ENCODE measurements at places on chromosomes 3 and 15.

GRCh38 chr3:128218548-128219257 lies 65.4 kb downstream of the EEFSEC start:
- DNase-seq = no peak

GRCh38 chr3:27483117-27484014 lies 818 bp downstream of the SLC4A7 start:
- DNase-seq = peak; percentile 49

GRCh38 chr3:25572919-25573385 lies 91.8 kb downstream of the TOP2B start:
- DNase-seq = no peak

DNA sequence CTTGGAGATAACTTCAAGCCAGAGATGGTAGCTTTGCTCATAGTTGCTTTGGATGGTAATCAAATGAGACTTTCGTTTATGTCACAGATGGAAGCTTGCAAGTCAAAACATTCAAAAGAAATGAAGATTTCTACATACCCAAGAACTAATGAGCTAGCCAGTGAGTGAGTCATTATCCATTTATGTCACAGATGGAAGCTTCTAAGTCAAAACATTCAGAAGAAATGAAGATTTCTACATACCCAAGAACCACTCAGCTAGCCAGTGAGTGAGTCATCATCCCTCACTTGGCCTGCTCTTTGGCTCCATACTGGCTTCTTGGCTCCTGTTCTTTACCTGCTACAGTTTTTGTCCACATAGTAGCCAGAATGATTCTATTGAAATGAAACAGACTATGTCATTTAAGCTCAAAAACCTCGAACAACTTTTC lies 559.8 kb upstream of the CBLB start:
- no peak for DNase-seq

- no peak for DNase-seq
Observed at GRCh38 chr15:63630036-63630751, 33.0 kb downstream of the FBXL22 start.

DNA sequence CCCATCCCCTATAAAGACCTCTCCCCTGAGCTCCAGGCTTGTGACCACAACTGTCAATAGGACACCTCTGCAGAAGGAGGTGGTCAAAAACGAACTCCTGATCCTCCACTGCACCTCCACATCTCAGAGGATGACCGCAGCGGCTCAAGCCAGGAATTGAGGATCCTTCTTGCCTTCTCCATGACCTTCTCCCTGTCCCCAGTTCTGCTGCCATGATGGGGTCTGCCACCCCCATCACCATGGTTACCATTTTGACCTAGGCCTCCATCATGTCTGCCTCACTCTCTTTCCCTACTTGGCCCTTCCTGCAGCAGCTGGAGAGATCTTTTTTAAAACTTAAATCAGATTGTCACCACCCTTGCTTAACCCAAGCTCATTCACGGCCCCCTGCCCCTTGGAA lies 81.3 kb upstream of the LINGO1 start:
- DNase-seq = no peak

DNA sequence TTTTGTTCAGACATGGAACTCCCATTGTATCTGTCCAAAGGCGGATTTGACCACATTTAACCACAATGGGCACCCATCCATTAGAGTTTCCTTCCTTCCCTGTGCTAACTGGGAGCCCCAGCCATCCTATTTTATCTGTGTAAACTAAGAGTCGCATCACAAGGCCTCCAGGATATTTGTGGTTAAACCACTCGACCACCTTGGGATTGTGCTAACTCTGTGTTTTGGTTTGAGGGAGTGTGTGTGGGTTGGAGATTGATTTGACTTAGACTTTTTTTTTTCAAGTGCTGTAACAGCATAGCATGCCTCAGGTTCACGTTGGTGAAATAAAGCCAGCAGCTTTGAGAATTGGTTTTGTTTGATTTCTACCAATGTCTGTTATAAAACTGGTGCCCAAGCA lies 100.4 kb upstream of the TP63 start:
- DNase-seq = no peak

- DNase-seq = no peak
Observed at GRCh38 chr3:171673951-171674350, 136.3 kb downstream of the PLD1 start.

DNA sequence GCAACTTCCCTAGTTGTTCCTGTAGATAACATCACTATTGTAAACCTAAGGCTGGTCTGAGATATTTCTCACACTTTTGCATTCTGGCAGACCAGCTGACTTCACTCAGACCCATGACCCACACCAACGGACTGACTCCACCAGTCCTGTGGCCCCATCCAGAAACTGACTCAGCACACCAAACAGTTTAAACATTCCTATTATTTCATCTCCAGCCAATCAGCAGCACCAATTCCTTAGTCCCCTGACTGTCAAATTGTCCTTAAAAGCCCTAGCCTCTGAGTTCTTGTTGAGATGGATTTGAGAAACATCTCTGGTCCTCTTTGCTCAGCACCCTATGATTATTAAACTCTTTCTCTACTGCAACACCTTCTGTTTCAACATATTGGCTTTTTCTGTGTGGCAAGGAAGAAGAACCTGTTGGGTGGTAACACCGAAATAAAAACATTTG lies 12.2 kb upstream of the IDH2 start:
- DNase-seq = no peak

GRCh38 chr3:30933478-30934207 lies 39.2 kb upstream of the GADL1 start:
- no peak for DNase-seq

GRCh38 chr3:31848163-31848818 lies 132.8 kb downstream of the OSBPL10 start:
- DNase-seq = no peak

- DNase-seq = no peak
Observed at GRCh38 chr3:68378631-68379030, 553.7 kb downstream of the TAFA4 start.

GRCh38 chr3:67593761-67594234 lies 60.6 kb downstream of the SUCLG2 start:
- no peak for DNase-seq

GRCh38 chr3:184776916-184777315 lies 35.0 kb upstream of the VPS8 start:
- no peak for DNase-seq

- no peak for DNase-seq
Observed at GRCh38 chr3:39780352-39780751, 29.1 kb upstream of the MYRIP start.

DNA sequence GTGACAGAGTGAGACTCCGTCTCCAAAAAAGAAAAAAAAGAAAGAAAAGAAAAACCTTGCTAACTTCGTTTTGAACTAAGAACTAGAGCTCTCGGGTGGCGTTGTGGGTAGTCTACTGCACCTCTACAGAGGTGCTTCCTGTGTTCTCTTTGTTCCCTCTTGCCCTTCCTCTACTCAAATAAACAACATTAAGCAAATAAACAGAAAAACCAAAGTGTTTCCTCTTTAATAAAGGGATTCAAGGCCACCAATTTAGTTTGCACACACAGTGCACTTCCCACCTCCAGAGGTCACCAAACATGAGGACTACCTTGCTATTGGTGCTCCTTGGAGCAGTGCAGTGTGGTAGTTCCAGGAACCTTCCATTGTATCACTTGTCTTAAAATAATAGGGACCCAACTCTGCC lies 354.2 kb upstream of the TBL1XR1 start:
- no peak for DNase-seq
